Bone marrow (tissue), 2 donors: ENCODE measurements at places on chromosomes 16 and 17.

- no peak for DNase-seq
These were observed 8.9 kb upstream of the GSE1 start for GRCh38 chr16:85604145-85604705.

GRCh38 chr16:68786685-68787418 lies 49.8 kb downstream of the CDH1 start:
- DNase-seq: no peak

- peak; percentile 85 for DNase-seq
These were observed at the start of gene ZNF768 for GRCh38 chr16:30526137-30526822. Gene ZNF768 (minus strand): TSS chr16:30526566. CDS start chr16:30526413, 153 bp downstream.

GRCh38 chr17:75542728-75543336 lies 17.3 kb downstream of the LLGL2 start:
- no peak for DNase-seq

DNA sequence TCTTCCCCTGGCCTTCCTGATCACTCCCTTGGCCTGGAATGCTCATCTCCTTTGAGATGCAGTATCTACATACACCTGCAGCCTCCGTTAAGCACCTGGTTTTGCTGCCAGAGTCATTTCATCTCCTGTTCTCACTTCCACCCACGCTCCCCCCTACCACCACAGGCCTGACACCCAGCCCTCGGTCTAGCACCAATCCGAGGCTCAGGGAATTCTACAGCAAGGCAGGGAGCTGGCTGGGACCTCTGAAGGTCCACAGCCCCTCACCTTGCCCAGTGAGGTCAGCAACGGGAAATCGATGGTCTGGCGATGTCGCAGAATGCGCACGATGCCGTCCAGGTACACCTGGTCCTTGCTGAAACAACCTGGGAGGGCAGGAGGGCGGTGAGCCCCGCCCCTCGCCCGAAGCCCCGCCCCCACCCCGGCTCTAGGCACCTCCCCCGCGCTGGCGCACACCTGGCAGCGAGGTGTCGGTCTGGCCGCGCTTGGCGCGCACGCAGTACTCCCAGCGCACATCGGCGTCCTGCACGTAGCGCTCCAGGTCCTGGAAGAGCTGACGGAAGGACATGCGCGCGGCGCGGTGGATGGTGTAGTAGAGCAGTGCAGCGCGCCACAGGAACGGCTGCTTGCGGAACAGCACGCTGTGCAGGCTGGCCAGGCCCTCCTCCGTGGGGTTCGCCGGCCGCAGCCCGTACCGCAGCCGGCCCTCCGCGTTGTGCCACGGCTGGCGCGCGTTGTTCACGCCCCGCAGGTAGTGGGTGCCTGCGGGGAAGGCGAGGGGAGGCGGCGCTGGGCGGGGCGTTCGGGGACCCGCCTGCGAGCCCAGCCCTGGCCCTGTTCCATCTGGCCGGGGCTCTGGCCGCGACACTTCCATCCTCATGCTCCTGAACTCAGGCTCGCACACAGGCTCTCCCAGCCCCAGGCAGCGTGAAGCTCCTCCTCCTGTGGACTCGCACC lies 5.7 kb downstream of the MATCAP1 start:
- DNase-seq: peak; percentile 4

DNA sequence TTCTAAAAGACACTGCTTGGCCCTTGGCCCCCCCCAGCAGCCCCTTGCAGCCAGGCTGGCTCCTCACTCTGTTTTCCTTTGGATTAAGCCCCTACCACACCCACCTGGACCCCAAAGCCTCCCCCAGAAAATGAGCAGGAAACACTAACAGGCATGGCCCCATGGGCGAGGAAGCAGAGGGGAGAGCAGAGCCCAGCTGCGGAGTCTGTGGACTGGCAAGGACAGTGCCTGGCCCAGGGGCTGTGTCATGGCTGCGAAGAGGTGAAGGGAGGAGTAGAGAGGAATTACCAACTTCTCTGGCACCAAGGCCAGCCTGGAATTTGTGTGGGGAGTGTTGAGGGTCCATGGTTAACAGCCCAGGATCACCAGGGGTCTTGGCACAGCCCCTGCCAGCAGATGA lies 47.4 kb downstream of the MRC2 start:
- no peak for DNase-seq

DNA sequence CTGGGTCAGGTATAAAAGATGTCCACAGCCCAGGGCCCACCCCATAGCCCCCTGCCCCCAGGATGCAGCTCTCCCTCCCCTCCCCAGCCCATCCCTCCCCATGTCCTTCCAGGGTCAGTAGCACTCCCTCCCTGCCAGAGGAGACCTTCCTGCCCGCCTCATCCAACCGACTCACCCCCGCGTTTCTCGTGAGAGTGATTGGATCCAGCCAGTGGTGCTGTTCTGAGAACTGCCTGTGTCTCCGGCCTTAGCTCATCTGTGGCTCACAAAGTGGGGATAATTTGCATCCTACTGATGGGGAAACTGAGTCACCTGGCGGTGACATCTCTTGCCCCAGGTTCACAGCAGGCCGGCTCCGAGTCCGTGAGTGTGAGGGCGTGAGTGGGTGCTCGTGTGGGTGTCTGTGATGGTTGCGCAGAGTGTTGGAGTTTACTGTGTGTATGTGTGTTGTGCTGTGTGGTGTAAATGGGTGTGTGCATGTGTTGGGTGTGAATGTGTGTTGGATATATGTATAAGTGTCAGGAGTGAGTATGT lies 90.7 kb upstream of the GSE1 start:
- DNase-seq: no peak

GRCh38 chr16:89300311-89300975 lies 82.9 kb downstream of the ZNF778 start:
- no peak for DNase-seq

DNA sequence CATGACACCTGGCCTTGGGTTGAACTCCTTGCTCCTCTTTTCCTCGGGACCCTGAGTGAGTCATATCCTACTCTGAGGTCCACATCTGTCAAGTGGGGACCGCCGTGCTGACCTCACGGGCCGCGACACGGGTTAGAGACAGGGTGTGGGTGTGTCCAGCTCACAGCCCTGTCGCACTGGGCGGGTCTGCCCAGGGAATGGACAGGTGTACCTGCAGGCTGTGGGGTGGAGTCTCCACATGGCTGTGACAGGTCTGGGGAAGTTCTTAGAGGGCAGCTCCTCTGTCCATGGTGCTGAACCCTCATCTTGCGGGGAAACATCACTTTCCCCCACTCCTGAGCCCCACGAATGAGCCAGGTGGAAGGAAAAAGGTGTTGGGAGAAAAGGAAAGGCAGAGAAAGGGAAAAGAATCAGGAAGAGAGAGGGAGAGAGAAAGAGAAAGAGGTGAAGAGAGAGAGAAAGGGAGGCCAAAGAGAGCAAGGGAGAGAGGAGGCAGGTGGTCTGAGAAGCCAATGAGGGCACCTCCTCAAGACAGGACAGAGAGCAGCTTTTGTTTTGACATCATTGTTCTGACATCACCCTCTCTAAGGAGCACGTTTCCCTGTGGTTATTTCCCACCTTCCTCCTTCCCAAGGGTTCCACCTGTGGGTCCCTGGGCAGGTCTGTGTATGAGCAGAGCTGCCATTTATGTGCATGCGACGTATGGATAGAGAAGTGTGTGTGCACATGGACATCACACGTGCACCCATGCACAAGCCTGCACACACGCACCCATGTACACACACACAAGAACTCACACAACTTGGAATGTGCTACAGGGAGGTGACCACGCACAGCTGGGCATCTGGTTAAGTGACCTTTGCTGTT lies 32.6 kb upstream of the CBFA2T3 start:
- no peak for DNase-seq

DNA sequence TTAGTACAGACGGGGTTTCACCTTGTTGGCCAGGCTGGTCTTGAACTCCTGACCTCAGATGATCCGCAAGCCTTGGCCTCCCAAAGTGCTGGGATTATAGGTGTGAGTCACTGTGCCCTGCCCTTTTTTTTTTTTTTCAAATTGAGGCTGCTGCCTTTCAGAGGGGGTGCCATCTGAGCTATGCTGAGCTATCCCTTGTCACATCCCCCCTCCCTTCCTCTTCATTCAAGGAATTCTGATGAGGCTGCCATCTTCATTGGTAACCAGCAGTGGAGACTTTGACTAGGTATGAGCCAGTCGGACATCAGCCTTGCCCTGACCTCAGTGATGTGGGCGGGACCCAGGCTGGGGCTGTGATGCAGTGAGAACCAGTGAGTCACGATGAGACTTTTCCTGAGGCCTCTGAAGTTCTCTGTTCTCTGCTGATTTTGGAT lies 24.4 kb upstream of the GPT2 start:
- DNase-seq: peak; percentile 30

DNA sequence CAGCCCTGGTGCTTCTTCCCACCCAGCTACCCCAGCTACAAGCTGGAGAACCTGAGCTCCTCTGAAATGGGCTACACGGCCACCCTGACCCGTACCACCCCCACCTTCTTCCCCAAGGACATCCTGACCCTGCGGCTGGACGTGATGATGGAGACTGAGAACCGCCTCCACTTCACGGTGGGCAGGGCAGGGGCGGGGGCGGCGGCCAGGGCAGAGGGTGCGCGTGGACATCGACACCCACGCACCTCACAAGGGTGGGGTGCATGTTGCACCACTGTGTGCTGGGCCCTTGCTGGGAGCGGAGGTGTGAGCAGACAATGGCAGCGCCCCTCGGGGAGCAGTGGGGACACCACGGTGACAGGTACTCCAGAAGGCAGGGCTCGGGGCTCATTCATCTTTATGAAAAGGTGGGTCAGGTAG lies 3.6 kb downstream of the GAA start:
- DNase-seq: no peak

DNA sequence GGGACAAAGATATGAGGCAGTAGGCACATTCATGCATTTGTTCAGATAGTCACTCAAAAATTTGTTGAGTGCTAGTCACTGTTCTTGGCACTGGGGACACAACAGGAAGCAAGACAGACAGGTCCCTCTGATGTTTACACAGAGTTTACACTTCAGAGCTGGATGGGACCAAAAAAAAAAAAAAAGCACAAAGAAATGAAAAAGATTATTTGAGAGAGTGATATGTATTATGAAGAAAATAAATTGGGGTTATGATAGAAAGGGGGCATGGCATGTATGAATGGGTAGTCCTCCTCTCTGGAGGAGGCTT lies 3.5 kb upstream of the YPEL2 start:
- no peak for DNase-seq

GRCh38 chr17:67569873-67570272 lies 147.9 kb upstream of the NOL11 start:
- no peak for DNase-seq

DNA sequence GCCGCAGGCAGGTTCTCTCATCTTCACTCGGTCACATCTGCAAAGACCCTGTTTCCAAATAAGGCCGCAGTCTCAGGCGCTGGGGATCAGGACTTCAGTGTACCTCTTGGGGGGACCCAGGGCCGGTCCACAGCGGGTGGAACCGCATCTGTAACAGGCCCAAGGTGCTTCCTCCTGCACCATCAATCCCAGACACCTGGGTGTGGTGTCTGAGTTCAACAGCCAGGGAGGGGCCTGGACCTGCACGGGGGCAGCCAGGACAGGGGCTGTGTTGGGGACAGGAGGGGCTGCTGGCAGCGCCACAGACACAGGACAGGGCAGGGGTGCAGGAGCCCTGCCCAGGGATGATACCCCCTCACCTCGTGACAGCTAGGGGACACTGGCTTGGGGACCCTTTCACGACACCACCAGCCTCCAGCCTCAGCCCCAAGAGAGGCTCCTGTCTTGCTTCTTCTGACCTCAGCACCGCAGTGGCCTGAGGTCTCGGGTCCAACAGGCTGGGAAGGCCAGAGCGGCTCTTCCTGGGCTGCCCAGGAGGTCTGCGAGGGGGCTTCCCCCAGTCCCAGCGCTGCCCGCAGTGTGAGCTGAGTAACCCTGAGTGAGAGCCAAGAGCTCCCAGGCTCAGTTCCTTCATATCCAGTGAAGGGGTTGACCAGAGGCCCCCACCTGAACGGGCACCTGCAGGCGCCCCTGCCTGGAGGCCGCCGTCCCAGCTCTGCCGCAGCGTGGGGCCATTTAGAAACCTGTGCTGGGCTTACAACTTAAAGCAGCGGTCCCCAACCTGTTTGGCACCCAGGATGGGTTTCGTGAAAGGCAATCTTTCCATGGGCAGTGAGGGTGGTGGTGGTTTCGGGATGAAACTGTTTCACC lies 30.7 kb upstream of the BAHCC1 start:
- DNase-seq: no peak

GRCh38 chr16:11609474-11610120 lies 22.9 kb upstream of the LITAF start:
- DNase-seq: no peak

DNA sequence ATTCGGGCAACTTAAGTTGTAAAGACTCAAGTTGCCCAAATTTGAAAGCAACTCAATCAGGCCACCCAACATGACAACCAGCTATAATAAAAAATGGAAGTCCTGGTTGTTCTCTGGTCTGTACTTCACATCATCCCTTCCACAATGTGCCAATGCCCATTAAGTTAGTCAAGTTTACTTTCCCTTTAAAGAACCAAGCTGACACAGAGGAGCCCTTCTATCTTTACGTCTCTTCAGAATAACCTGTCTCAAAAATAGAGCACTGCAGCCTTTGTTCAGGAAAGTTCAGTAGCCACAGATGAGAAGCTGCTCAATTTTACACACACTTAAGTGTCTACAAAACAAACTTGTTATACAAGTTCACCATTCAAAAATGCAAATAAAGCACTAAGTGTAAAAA lies 75.1 kb upstream of the C17orf78 start:
- no peak for DNase-seq

DNA sequence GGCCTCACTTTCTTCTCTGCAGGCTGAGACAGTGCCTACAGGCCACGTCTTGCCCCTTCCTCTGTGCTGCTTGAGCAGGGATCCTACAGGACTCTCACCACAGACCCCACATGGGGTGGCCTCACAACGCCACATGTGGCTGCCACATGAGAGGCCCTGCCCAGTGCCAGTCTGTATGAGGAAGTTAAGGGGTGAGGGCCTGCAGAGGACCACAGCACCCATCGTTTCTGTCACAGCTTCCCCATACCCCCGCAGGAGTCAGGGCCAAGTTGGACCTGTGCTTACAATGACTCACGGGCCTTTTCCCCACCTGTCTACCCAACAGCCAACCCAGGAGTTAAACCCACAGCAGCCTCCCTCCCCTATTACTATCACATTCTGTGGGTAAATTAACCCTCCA lies 2.9 kb upstream of the GSDMB start:
- no peak for DNase-seq

- DNase-seq: no peak
These were observed 7.9 kb downstream of the MPV17L start for GRCh38 chr16:15403392-15403995.

DNA sequence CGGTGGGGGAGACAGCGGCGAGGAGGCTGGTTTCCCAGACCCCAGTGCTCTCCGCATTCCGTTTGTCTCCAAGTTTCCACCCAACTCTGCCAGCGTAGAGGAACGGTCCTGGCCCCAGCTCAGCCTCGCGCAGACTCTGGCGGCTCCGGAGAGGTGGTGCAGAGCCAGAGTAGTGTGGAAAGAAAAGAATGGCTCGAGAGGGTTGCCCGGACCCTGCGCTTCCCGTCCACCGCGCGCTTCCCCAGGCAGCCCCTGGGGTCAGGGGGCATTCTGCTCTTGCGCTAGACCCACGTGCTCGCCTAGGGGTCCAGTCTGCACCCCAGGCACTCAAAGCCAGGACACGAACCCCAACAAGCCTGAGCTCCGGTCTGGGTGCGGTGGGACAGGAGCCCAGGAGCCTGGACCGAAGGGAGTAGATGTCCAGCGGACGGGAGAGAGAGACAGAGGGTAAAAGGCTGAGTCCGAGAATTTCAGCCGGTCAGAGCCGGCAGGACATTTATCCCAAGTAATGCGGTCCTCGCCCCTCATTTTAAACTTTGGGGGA lies 3.8 kb downstream of the PMP22 start:
- DNase-seq: no peak

- DNase-seq: no peak
These were observed 244.8 kb downstream of the FOXL1 start for GRCh38 chr16:86823125-86823524.

- DNase-seq: peak; percentile 18
These were observed 55.6 kb downstream of the BAIAP2 start for GRCh38 chr17:81090361-81091136.

- no peak for DNase-seq
These were observed 3.6 kb upstream of the ALOX12B start for GRCh38 chr17:8091033-8091687.
